ENCODE measurements at places on chromosomes 2 and 18.
A peak's percentile ranks its signal among the peaks of the same experiment; 100 is the strongest.

GRCh38 chr2:170092436-170093060 lies 85.4 kb upstream of the MYO3B start:
- no peak for DNase-seq

- DNase-seq, result no peak
These were observed 56.2 kb upstream of the SMIM21 start for GRCh38 chr18:75483662-75484061.

GRCh38 chr2:241274127-241274526 lies 41.3 kb downstream of the HDLBP start:
- no peak for DNase-seq

- DNase-seq, result no peak
These were observed 45.6 kb upstream of the TMEM178A start for GRCh38 chr2:39620067-39620466.

GRCh38 chr2:149996901-149997300 lies 409.3 kb upstream of the MMADHC start:
- no peak for DNase-seq

DNA sequence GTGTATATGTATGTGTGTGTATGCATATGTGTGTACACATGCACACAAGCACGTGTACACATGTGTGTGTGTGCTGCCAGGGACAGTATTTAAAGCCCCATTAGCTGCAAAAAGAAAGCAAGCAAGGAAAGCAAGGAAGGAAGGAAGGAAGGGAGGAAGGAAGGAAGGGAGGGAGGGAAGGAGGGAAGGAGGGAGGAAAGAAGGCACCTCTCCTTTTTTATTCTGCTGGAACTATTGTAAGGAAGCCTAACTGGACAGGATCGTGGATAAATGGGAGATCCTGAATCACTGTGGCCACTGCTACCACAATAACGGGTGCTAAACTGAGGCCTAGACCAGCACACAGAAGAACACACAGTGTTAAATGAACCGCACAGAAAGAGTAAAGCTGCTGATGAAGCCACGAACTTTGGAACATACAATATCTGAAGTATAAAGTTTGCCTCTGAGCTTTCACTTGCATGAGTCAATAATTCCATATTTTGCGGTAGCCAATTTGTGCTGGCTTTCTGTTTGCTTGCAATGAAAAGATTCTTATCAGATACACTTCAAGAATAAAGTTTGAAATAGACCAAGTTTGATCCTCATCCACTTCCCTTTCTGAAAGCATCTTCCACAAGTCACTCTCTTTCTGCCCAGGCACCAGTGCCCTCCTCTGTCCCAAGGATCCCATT lies 15.5 kb downstream of the CACNB4 start:
- no peak for DNase-seq

- DNase-seq, result no peak
These were observed 44.2 kb upstream of the LYPD6B start for GRCh38 chr2:148994341-148994740.

DNA sequence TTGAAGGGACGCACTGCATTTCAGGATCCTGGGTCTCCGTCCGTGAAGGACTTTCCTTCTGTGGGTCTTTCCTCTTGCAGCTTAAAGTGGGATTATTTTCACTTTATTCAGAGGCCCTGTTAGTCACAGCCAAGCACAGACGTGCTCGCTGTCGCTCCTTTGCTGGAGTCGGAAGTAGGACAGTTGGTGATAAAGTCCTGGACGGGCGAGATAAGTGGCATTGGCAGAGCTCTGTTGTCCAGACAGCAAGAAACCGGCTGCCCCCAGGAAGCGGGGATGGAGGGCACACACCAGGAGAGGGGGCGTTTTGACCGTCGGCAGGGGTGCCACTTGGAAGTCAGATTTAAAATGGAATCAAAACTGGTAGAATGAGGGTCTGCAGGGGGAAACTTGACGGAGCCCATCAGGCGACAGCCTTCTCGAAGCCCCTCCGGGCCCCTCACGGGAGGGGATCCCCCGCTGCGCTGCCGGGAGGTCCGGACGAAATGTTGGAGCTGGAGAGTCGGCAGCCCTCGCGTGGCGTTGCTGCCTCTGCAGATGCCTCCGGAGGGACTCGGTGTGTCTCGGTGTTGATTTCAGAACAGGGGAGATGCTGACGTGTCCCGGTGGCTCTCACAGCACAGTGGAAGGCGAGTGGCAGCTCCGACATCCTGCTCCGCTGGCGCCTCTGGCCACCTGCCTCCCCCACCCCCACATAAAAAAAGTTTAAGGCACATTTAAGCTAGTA lies 124.2 kb downstream of the NFATC1 start:
- DNase-seq, result peak; percentile 67

DNA sequence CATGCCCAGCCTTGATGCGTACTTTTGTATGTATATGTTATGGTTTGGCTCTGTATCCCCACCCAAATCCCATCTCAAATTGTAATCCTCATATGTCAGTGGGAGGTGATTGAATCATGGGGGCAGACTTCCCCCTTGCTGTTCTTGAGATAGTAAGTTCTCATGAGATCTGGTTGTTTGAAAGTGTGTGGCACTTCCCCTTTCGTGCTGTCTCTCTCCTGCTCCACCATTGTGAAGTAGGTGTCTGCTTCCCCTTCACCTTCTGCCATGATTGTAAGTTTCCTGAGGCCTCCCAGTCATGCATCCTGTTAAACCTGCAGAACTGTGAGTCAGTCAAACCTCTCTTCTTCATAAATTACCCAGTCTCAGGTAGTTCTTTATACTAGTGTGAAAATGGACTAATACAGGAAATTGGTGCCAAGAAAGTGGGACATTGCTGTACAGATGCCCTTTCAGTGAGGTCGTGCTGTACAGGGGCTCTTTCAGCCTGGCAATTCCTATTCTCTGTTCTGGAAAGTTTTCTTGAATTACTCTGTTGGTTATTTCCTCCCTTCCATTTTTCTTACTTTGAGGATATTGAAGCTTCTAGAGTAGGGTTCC lies 38.2 kb downstream of the KCMF1 start:
- no peak for DNase-seq

DNA sequence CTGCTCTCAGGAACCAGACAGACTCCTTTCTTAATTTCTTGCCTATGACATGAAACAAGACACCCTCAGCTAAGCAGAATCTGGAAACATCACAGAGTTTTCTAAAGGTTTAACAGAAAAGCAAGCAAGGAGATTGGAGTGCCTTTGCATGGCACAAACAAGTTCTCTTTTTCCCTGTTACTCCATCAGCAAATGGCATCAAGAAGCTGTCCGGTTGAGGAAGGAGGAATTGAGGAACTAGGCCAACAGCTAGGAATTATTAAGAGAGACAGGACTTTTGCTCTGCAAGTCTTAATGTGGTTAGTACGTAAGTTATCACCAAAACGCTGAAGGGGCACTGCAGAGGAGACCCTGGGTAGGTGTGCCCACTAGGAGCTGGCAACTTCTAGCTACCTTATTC lies 53.2 kb downstream of the NEB start:
- DNase-seq, result no peak
